ENCODE measurements at places on chromosomes 11 and 22.

DNA sequence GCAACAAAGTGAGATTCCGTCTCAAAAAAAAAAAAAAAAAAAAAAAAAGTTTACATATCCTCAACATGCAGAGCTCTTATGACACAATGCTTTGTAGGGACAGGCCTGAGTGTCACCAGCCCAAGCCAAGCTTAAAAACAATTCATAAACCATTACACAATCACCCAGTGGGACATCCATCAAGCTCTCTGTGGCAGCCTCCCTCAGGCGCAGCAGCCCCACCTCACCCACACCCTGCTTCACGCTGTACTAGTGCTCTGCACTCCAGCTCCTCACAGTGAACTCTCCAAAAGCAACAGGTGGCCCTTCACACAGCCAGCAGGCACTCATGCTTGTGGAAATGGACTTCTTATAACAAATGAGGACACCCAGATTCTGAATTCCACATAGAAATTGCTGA is 3.5 kb upstream of the FOXRED2 start:
- DNase-seq: no peak

GRCh38 chr11:3002351-3002861 is 10.3 kb upstream of the NAP1L4 start:
- no peak for DNase-seq

- DNase-seq: no peak
These were observed 407.3 kb upstream of the ANO3 start for GRCh38 chr11:25924586-25924985.

DNA sequence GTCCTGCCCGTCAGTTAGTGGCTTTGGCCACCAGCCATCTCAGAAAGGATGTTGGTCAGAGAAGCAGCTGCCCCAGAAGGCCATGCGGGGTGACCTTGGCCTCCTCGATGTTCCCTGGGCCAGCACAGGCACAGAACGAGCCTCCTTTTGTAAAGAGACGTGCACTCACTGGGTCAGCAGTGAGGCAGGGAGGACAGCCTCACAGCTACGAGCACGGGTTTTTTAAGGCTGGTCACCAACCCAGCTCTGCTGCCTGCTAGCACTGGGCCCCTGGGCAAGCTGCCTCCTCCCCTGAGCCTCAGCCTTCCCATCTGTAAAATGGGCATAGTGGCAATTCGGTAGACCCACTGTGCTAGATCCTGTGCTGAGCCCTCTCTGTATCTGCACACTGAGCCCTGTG is 10.8 kb downstream of the IGLL1 start:
- no peak for DNase-seq

GRCh38 chr11:63705526-63705925 is 24.2 kb downstream of the RTN3 start:
- DNase-seq: no peak

GRCh38 chr11:2265854-2266585 is 4.4 kb downstream of the ASCL2 start:
- DNase-seq: no peak

DNA sequence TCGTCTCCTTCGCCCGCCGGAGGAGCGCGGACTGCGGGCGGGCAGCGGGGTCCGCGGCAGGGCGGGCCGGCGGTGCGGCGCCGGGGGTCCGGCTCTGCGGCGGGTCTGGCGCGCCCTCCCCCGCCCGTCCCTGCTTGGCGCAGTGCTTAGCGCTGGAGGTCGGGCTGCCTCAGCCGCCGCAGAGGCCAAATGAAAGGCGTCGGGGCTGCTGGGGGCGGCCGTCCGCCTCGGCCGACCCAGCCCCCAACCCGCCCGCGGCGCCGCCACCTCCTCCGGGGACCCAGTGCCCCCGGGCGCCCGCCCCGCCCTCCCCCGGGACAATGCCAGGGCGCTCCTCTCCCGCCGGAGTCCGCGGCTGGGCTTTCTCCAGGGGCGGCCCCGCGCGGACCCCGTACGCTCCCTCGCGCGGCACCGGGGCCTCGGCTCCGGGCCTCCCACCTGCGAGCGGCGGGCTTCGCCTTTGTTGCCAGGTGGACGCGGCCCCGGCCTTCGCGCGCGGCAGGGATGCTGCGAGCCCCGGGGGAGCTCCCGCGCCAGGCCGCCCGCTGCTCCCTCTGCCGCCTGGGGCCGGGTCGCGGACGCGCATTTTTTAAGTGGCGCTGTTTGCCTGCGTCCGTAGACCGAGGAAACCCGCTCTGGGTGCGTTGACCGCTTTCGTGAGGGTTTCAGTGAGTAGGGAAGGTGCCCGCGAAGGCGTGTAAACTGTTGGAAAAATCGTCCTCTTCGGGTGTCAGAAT is 583 bp downstream of the APLP2 start:
- peak; percentile 37 for DNase-seq

DNA sequence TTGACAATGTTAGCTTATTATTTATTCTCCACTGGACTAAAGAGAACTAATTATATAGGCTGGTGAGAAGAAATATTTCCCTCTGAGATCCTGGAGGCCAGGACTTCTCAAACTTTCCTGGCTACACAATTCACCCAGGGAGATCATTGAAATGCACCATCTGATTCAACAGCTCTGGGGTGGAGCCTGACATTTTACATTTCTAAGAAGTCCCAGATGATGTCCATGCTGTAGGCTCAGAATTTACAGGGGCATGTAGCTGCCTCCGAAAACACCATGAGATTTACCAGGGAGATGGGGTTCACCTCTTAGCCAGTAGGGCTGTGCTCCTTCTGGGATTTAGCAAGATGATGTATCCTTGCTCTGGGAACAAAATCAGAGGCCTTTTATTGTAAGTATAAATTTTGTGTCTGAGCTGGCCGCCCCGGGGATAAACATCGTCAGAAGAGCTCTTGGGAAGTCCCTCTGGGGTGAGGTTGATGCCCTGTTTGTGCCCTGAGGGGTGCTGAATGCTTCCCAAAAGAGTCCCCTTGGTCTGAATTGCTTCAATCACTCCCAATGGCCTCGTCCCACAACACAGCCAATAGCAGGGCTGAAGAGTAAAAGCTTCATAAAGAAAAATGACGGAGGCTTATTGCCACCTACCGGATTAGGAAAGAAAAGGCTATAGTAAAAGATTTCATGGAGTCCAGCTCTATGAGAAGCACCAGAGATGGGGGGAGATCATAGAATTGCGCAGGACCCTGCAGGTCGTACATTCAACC is 33.4 kb upstream of the API5 start:
- DNase-seq: peak; percentile 29

DNA sequence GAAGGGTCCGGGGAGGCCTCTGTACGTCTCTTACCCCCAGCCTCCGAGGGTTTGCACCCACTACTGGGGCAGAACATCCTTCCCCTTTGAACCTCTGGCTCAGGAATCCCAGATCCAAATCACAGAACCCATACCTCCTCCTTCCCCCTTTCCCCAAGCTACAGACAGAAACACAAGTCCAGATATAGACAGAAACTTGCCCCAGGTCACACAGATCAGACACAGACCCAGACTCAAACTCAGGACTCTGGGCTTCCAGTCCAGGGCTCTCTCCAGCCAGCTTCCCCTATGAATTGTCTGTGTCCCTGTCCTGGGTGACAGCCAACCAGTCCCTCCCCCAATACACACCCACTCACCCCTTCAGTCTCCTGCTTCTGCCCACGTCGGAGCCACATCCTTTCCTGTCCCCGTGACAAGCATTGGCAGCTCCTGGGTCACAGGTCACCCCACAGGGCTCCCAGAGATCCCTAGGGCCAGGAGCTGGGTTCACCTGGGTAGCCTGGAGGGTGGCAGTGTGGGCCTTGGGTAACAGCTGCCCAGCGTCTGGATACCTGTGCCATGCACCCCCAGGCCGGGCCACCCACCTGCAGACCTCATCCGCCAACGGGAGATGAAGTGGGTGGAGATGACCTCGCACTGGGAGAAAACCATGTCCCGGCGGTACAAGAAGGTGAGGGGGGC is 772 bp downstream of the TBC1D10C start:
- DNase-seq: peak; percentile 61

DNA sequence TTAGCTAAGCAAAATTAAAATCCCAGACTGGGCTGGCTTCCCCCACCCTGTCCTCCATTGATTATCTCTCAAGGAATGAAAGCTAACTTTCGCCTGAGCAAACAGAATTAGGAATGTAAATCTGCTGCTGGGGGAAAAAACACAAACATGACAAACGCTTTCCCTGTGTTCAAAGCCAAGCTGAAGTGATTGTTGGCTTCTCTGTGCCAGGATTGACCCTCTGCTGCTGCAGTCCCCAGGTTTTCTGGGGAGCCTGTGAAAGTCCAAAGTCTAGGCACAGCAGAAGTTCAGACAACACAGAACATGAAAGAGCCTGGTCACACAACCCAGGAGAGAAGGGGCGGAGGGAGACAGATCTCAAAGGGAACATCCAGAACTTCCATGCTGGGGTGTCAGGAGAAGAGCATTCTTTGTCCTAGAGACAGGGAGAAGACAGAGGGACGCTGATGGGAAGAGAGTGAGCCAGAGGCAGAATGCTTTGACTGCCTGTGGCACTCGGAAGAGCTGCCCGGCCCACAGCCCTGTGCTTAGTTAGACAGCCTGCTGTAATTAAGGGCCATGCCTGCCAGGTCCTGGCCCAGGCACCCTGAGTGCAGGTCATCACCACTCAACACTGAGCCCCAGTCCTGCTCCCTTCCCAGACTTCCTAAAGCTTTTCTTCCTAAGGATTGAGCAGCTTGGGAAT is 6.9 kb downstream of the PATZ1 start:
- no peak for DNase-seq

DNA sequence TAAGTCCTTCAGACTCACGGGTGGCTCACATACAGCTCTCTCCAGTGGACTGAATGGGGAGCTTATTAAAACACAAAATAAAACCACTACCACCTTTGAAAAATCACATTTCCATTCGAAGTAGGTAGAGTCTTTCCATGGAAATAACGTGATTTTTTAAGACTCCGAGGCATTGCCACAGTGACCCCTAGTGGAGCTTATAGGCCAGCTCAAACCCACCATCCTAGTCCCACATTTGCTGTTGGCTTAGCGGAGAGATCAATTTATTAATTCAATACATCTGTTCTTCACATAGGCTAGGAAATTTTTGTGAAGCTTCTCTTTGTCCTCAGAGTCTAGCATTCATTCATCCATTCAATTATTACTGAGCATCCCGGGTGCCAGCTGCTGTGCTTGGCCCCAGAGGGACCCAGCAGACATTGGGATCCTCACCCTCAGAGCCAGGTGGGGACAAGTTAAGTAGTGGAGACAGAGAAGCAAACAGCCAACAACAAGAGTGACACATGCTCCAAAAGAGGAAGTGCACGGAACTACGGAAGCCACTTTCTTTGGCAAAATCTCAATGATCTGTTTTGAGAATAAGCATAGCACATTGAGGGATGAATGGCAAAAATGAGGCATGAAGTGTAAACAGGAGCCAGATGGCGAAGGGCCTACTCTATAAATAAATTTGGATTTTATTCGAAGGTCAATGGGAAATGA is 10.2 kb upstream of the P4HA3 start:
- no peak for DNase-seq

DNA sequence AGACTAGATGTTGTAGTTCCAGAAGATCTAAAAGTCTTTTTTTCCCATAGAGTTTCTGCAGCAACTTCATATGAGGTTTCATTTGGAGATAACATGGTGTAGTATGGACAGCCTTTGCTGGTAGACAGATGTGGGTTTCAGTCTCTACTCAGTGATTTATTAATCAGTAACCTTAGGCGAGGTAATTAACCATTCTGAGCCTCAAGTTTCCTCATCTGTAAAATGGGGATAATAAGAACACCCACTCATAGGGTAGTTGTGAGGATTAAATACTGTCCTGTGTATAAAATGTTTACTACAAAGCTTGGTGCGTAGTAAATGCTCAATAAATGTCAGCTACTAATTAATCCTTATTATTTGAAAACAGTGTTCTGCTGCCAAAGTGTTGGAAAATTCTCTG is 16.8 kb downstream of the POU2F3 start:
- no peak for DNase-seq

GRCh38 chr11:3341298-3341697 is 37.6 kb downstream of the ZNF195 start:
- DNase-seq: no peak

- DNase-seq: no peak
These were observed 85.2 kb downstream of the FLI1 start for GRCh38 chr11:128779036-128779435.

DNA sequence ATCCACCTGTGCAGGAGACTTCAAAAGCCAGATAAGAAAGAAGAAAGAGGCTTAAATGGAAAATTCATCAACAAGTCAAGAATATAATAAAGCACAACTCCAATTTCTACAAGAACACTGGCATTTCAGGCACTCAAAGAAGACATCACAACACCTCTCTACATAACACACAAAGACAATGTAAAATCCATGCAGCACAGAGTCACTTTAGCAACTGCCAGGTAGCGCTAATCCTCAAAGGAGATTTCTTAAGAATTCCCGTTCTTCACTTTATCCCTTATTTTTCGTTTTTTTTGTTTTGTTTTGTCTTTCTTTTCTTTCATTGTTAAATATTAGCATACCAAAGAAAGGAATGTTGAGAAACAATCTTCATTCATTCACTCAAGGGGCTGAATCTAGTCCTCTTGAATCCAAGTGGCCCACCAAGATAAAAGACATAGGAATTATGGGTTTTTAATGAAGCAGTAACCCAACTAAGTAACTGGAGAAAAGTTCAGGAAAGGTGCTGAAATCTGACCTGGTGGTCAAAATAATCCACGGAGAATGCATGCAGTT is 95.0 kb downstream of the CADM1 start:
- DNase-seq: no peak

- no peak for DNase-seq
These were observed 145.2 kb downstream of the DBX1 start for GRCh38 chr11:20015101-20015500.

- no peak for DNase-seq
These were observed 257.4 kb upstream of the DDI1 start for GRCh38 chr11:103779054-103779453.

Measured in HuH-7.5 (cell line).